ENCODE measurements at places on chromosomes 12 and 14. TPM values are rescaled to one million over a fixed set of nuclear protein-coding genes. Genes with fewer than 3 reads are reported as not detected.

- DNase-seq = no peak
Observed at GRCh38 chr14:46054526-46054925, 597.1 kb downstream of the RPL10L start.

GRCh38 chr12:19848421-19848820 lies 409.1 kb downstream of the AEBP2 start:
- DNase-seq = no peak

PIP4K2C gene
- total RNA-seq = 9.1 TPM

- DNase-seq = no peak
Observed at GRCh38 chr14:71163842-71164629, 256.8 kb downstream of the PCNX1 start.

TMEM263 gene
- 30.5 TPM for total RNA-seq

GRCh38 chr12:112420740-112421139 lies 2.0 kb downstream of the PTPN11 start:
- no peak for DNase-seq

KRT81 gene
- not detected for total RNA-seq

- DNase-seq = no peak
Observed at GRCh38 chr14:51547260-51547659, 104.5 kb upstream of the FRMD6 start.

IFNG-AS1 gene
- not detected for total RNA-seq
